ENCODE measurements at places on chromosomes 3 and 15.
A peak's percentile ranks its signal among the peaks of the same experiment; 100 is the strongest.

- DNase-seq, result peak; percentile 49
Observed at GRCh38 chr3:139519998-139520737, 19.4 kb downstream of the RBP1 start.

DNA sequence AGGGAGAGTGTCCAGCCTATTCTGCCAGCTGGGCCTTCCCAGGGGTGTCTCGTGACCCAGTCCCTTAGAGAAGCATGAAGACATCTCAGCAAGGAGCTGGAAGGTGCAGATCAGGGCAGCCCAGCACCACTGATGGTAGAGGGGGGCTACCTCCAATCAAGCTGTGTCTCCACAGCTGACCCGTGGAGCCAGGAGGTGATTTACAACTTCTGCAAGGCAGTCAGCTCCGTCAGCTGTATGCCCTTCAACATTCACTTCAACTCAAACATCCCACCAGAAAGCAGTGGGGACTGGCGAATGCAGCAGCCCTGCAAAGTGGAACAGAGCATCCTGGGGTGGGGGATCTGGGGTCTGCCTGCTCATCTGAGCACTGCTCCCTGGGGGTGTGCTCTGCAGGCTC, 32.6 kb upstream of the FRG2C start:
- DNase-seq, result no peak

GRCh38 chr15:90924375-90924774, 8.0 kb downstream of the HDDC3 start:
- no peak for DNase-seq

DNA sequence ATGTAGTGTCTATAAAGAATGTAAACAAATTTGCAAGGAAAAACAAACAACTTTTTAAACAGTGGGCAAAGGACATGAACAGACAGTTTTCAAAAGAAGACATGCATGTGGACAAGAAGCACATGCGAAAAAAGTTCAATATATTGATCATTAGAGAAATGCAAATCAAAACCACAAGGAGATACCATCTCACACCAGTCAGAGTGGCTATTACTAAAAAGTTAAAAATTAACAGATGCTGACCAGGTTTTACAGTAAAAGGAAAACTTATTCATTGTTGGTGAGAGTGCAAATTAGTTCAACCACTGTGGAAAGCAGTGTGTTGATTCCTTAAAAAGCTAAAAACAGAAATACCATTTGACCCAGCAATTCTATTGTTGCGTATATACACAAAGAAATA, 47.1 kb upstream of the LSAMP start:
- DNase-seq, result no peak

- no peak for DNase-seq
Observed at GRCh38 chr15:63476229-63476632, 28.2 kb upstream of the USP3 start.

- peak; percentile 60 for DNase-seq
Observed at GRCh38 chr3:61371123-61371522, 119.9 kb upstream of the FHIT start.

GRCh38 chr15:68580883-68581155, 2.0 kb downstream of the CORO2B start:
- no peak for DNase-seq

GRCh38 chr3:52406231-52406661, 38.7 kb downstream of the SEMA3G start:
- DNase-seq, result no peak

- no peak for DNase-seq
Observed at GRCh38 chr3:31957106-31957505, 24.0 kb downstream of the OSBPL10 start.

- peak; percentile 39 for DNase-seq
Observed at GRCh38 chr3:5339967-5340535, 152.5 kb downstream of the EDEM1 start.

GRCh38 chr15:66049353-66049752, 180.1 kb downstream of the RAB11A start:
- no peak for DNase-seq

DNA sequence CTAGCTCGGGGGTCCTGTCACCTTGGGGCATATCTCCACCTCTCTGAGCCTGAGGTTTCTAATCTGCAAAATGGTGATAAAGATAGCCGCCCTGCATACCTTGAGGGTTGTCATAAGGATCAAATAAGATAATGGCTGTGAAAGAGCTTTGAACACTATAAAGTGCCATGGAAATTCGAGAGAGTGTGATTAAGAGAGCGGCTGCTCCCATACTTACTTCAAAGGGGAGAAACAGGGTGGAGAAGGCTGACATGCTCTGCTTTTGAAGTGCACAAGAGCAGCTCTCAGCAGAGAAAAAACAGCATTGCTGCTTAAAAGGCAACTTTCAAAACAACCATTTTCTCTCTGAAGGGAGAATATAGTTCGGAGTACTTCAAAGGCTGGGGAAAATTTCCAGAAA, 529.2 kb downstream of the EPHB1 start:
- DNase-seq, result no peak

DNA sequence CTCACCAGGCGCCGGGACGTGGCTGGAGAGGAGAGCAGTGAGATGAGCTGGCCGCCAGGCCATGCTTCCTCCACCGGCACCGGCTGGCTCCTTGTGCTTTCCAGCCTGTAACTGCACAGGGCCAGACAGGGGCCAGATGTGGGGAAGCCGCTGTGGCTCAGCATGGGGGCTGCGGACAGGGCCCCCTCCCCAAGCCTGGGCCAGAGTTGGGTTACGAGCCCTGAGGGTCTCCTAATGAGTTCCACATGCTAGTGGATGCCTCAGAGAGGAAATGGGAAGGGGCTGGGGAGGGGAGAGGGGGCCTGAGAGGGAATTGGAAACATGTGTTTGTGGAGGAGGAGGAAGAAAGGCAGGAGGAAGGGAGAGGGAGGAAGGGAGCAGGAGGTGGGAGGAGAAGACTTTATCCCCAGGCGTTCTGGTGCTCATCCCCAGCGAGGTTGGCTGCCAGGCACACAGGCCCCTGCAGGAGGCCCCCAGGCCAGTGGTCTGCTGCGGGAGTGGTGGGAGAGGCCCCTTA, 11.7 kb upstream of the DUSP7 start:
- DNase-seq, result no peak

- DNase-seq, result no peak
Observed at GRCh38 chr3:135148398-135149020, 353.4 kb downstream of the EPHB1 start.

- DNase-seq, result no peak
Observed at GRCh38 chr3:21718161-21718765, 32.7 kb downstream of the ZNF385D start.

- no peak for DNase-seq
Observed at GRCh38 chr3:55669133-55669532, 182.0 kb upstream of the WNT5A start.

- no peak for DNase-seq
Observed at GRCh38 chr15:97501291-97501690, 459.2 kb upstream of the ARRDC4 start.

DNA sequence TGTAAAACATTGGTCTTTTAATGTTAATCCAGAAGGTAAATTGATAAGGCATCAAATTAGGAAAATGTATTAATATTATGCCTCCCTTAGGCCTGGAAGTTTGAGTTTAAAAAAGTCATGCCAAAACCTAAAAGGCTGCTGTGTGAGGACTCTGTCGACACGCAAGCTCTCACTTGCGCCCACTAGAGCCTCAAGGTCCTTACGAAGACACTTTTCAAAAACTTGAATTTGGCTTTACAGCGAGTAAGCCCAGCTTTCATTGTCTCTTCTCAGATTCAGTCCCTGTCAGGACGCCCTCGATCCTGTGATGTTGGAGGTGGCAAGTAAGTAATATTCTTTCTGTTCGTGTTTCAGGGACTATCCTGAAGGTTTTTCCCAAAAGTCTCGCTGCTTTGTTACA, 89.7 kb downstream of the CRTC3 start:
- DNase-seq, result no peak

DNA sequence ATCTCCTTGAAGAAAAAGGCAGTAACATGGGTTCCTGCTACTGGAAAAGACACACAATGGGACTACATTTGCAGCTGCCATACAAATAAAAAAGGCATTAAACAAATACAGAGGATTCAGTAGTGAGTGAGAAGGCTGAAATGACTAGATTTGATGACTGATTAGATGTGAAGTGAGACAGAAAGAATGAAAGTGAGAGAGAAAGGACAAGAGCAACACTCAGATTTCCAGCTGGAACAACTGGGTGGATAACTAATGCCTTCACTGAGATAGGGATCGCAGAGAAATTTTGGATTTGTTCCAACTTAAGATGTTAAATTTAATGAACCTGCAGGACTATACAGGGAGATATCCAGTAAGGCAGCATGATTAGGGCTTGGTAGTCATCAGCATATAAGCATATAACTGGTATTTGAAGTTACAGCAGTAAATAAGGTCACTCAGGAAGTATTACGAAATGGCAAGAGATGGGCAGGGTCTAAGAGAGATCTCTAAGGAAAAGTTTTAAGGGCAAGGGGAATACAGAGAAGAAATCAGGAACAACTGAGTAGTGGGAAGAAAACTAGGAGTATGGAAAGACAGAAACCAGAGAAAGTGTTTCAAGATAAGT, 8.2 kb downstream of the OSBPL11 start:
- no peak for DNase-seq

- no peak for DNase-seq
Observed at GRCh38 chr3:143586576-143586975, 261.7 kb downstream of the SLC9A9 start.

DNA sequence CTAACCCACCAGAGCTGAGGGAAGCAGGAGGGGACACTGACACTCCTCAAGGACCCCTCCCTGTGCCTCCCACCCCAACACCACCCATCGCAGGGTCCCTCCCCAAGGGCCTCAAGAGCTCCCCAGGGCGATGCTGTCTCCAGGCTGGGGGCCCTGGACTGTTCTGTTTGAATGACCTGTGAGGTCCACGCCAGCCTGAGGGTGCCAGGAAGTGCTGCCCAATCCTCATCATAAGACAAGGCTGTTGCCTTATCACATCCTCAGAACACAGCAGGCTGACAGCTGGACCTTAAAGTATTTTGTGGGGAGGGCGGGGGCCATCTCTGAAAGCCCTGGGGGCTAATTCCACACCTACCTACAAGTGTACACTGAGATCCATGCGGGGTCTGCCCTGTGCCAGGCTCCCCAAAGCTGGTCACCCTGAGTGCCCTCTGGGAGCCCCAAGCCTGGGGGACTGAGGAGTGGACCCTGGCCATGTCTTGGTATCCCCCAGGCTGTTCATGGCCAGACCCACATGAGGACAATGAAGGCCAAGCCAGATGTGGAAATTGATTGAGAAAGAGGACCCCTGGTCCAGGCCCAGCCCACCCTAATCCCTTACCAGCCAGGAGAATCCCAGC, 23.8 kb upstream of the GOLGA6C start:
- DNase-seq, result peak; percentile 14

DNA sequence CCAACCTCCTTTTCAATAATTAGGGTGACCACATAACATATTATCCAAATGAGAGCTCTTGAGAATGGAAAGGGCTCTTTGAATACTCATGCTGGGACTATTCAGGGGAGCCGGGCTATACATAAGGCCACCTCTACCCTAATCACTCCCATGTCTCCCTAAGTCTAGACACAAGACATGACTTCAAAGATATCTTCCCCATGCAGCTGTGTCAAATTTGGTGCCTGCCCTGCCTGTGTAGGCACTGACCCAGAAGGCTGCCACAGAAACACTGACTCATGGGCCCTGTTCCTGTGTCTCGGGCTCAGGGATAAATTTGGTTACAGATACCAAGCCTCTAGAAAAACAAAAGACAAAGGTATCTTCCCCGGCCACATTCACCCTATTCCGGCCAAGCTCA, 70.3 kb downstream of the MYLK start:
- no peak for DNase-seq

DNA sequence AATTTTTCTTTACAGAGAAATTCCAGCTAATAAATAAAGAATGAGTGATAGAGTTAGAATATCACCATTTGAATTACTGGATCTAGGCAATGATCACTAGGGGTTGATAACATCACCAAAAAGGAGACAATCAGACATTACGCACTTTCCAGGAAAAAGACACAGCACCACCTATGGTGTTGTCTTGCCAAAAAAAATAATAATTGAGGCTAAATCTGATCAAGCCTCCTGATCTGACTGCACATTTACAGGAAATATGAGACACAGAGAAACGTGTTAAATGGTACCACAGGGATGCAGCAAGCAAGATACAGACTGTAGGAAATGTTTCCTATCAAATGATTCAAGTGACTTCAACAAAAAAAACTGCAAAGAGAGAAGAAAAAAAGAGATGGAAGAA, 92.8 kb downstream of the EOMES start:
- no peak for DNase-seq

DNA sequence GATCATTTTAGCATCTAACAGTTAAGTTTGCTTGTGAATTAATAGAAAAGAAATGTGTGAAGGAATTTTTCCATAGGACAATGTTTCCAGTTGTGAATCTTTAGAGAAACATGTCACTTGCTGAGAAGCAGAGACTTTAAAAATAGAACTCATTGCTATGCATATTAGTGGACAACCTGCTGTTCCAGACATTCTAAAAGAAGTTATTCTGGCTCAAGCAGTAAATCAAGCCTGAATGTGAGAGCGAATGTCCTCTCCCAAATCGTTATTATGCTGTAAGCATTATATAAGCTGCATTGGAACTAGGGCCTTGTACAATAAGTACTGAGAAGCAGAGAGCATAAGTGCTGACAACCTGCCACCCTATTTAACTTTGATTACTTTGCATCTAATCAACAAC, 990.9 kb downstream of the PLOD2 start:
- no peak for DNase-seq

DNA sequence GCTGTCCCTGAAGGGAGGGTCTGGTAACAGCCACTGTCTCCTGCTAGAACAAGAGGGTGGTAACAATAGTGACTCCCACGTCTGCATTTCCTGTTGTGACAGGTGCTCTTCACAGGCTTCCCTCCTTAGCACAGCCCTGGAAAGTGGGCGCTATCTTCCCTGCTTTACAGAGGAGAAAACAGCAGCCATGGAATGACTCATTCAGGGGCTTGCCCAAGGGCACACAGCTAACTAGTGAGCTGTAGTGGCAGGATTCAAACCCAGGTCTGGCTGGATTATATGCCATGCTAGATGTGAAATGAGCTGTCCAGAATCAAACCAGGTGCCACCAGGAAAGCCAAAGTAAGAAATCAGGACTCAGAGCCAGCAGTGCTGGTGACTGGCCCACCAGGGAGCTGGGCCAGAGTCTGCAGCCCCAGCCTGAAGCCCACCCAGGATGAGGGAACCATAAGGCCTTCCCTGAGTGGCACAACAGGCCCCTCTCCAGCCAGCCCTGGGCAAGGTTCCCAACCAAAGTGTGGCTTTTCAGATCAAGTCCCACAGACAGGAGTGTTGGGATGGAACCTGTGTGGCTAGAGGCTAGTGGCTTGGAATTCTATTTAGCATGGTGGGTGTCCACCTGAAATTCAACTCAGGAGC, 102.4 kb downstream of the ETFA start:
- DNase-seq, result no peak

GRCh38 chr3:99868311-99868646, 50.6 kb downstream of the CMSS1 start:
- no peak for DNase-seq

All from D341Med (cell line).